Diencephalon (tissue), 1 donor: ENCODE measurements at places on chromosomes 7 and 10. TPM values are rescaled to one million over a fixed set of nuclear protein-coding genes. Genes with fewer than 3 reads are reported as not detected.

Gene AS3MT
- 11.1 TPM for total RNA-seq

Gene NODAL
- total RNA-seq: 3.5 TPM

Gene CRHR2
- 1.6 TPM for total RNA-seq

Gene CDC14C
- not detected for total RNA-seq

Gene EPHA1
- total RNA-seq: 7.8 TPM

Gene SEC61A2
- total RNA-seq: 87.0 TPM

Gene VPS37D
- total RNA-seq: 24.0 TPM

Gene OPN1SW
- not detected for total RNA-seq

Gene SLC29A4
- total RNA-seq: 18.7 TPM

Gene LRRC18
- 0.23 TPM for total RNA-seq

Gene CDNF
- 1.6 TPM for total RNA-seq

Gene ANXA8
- total RNA-seq: not detected

Gene SLC13A1
- not detected for total RNA-seq

Gene GRB10
- 80.3 TPM for total RNA-seq

Gene SEPTIN14
- total RNA-seq: under 0.01 TPM

Gene POLR3A
- 39.2 TPM for total RNA-seq

Gene EN2
- 0.23 TPM for total RNA-seq

Gene STARD3NL
- total RNA-seq: 111 TPM

Gene ACTL6B
- 90.4 TPM for total RNA-seq

Gene SKIDA1
- total RNA-seq: 6.9 TPM

Gene CHRM2
- 23.3 TPM for total RNA-seq

Gene PNLIP
- not detected for total RNA-seq

Gene TMEM229A
- 4.6 TPM for total RNA-seq
